ENCODE measurements at places on chromosomes 5 and 9.

- no peak for DNase-seq
Measured at GRCh38 chr9:134885679-134886412, 5.2 kb downstream of the FCN2 start.

GRCh38 chr9:120636194-120636957, 56.4 kb upstream of the CDK5RAP2 start:
- no peak for DNase-seq

DNA sequence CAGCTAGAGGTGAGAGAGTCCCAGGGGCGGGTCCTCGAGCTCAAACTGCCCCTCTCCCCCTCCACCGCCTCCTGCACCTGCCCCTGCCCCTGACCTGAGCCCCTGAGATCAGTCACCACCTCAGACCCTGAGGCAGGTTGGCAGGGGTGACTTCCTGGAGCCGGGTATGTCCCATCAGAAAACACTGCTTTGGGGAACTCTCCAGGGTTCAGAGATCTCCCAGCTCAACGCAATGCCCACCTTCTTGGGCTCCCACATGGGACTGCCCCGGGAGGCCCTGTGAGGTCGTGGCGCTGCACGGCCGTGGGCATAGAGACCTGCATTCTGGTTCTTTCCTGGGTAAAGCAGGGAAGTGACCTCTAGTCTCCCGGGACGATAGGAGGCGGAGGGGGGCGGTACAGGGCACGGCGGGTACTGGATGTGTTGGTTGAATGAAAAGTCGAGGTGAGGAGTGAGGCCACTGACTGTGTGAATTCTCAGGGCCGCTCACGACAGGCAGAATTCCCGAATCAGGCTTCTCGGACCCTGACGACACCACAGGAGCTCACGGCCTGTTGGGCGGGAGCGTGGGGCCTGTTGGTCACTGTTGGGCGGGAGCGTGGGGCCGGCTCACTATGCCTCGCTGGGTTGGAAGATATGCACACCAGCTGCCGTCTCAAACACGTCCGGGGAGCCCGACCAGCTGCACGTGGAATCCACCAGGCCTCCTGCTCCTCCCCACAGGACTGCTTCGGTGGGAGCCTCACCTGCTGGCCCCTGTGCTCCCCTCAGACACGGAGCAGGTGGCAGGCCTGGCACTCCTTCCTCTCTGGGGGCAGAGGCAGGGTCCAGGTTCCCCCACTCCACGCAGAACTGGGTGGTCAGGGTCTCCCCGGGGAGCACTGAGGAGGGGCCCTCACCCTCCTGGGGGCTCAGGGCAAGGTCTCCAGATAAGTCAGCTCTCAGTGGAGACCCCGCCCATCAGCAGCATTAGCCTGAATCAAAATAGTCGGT, 178.0 kb upstream of the PPP1R26 start:
- no peak for DNase-seq

DNA sequence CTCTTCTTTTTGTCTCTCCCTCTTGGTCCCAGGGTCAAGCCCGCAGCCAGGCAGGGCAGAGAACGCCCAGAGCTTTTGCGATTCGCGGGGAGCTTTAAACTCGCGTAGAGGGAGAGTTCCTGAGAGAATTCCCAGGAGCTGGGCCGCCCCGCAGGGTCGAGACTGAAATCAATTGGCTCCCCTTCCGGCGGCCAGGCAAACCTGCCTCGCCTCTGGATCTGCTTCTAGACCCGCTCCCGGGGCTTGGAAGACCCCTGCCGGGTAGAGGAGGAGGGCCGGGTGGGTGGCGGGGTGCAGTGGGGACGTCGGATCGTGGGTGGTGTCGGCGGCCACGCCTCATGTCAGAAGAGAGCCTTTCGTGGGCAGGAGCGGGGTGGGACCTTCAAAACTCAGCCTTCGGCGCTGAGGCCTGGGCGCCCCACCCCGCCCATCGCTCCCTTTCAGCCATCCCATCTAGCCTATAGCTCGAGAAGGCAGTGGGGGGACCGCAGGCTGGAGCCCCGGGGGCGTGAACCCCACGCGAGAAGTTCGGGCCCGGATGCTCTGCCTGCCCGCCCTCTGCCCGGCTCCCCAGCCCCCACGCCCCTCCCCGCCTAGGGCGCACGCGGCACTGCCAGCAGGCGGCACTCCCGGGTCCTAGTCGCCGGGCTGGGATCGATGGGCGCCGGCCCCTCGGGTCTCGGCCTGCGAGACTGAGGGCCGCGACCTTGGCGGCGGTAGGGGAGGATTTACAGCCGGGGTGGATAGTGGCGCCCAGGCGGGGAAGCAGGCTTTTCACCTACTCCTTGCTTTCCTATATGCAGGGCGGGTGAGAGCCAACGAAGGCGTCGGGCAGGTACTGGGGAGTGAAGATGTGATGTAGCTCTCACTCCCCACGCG, 6.1 kb downstream of the PRDM6 start:
- no peak for DNase-seq

DNA sequence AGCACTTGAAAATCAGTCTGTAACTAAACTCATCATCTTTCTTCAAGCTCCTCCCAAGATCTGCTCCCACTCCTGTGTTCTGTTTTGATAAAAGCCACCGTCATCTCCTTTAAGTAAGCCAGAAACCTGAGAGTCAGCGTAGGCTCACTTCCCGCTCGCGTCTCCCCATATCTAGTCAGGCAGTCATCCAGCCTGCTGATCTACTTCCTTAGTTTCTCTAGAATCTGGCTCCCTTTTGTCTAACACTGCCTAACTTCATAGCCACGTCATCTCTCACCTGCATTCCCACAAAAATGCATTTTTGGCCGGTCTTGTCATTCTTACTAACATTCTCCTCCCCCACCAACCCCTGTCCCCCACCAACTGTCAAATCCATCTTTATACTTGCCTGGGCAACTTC, 3.0 kb upstream of the TJP2 start:
- no peak for DNase-seq

- no peak for DNase-seq
Measured at GRCh38 chr9:124790301-124790700, 13.4 kb downstream of the OLFML2A start.

- DNase-seq: no peak
Measured at GRCh38 chr5:1415626-1416360, 29.4 kb downstream of the SLC6A3 start.

DNA sequence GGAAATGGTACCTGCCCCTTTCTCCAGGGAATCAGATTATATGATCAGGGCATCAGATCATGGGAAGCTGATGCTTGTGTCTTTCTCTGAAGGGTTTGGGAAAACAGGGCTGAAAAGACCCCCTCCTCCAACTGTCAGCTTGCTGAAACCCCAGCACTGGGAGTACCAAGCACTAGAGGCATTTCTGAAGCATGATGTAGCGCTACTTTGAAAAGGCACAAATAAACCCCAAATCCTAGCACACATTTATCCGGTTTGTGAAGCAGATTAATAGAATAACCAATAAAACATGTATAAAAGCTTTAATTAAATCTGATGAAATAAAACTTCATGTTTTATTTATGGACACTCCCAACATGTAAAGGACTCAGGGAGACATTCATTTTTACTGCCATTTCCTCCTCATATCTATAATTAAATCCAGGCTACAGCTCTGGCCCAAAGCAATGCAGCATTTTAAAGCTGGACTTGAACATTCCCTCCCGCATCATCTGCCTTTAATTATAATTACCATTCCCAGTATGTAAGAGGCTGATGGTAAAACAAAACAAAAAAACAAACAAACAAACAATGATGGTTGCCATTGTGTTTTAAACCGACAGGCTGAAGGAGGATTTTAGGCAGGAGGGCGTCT, 298.2 kb upstream of the RFX3 start:
- DNase-seq: no peak

DNA sequence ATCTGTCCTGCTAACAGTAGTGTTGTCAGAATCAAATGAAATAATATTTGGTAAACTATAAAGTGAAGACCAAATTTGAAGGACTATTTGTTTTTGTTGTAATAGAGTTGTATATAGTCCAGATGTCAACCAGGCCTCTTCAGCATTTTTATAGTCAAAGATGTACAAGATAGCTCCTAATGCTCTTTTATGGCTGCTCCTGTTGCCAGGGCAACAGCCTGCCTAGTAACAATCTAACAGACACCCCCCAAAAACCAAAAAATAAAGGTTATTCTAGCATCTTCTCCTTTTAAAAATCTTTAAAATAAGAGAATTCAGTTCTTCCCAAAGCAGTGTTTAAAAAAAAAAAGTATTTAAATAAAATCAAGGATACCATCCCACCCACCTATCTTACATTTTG, 49.5 kb upstream of the MACIR start:
- no peak for DNase-seq

- no peak for DNase-seq
Measured at GRCh38 chr9:12775679-12776512, 1.1 kb downstream of the LURAP1L start.

GRCh38 chr5:6454628-6455053, 6.0 kb downstream of the UBE2QL1 start:
- DNase-seq: no peak

DNA sequence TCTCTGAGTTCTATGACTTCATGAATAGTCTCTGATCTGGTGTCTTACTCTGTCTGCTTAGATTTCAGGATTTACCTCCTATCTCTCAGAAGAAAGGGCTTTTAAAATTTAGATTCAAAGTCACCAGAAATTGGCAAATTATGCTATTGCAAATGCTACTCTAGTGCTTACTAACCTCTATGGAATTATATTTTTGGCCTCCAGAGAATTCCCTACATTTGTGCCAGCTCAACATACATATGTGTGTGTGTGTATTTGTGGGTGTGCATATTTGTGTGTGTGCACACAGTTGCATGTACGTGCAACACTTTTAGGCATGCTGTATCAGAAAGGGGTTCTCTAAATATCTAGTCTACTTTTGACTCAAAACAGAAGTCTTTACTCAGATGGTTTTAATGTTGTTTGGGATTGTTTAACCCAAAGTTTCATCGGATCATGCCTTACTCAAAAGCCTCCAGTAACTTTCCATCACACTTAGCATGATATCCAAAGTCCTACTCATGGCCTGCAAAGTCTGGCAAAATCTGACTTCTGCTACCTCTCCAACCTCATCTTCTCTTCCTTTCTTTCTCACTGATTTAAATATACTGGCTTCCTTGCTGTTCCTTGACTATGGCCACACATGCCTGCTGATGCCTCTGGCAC, 147.6 kb upstream of the NR3C1 start:
- DNase-seq: no peak

- DNase-seq: no peak
Measured at GRCh38 chr9:98790842-98791607, 5.3 kb downstream of the ANKS6 start.

GRCh38 chr5:1220831-1221230, 4.3 kb upstream of the SLC6A18 start:
- no peak for DNase-seq

GRCh38 chr9:19769213-19769612, 19.6 kb downstream of the SLC24A2 start:
- no peak for DNase-seq

DNA sequence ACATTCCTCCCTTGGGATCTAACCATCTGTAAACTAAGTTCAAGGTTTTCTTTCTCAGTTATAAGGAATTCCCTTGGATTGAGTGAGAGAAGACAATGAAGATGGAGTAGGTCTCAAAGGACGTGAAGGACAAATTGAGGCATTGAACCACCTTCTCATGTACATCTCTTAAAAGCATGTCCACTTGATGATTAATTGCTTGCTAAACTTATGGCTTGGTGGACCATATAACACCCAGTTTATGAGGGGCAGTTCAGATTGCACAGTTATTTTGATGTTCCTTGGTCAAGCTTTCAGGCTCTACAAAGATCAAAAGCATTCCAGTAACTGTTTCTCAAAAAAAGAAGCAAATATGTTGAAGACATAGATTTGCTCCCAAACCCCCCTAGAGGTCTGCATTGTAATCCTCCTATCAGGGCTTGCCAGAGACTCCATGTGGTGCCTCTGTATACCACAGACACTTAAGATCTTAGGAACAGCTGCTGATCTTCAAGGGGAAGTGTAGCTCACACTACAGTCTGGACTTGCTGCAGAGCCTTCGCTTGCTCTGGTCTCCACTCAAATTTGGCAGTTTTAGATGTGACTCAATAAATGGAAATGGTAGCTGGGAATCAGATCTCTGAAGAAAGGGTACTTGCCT, 56.9 kb upstream of the ALDH1A1 start:
- no peak for DNase-seq

DNA sequence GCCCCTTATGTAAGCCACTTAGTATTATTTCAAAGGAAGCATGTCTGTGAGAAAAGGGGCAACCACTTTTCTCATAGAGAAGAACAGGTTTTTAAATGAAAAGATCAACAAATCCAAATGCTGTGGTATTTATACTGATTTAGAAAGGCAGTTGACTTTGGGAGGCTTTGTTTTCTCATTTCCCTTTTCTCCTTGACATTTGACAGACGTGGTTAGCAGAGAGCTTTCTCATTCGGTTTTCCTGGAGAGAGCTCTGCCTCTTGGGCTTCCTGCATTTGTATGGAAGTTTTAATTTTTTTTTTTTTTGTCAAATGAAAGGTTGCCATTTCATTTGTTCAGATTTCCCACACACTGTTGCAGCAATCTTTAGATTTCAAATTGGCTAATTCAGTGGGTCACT, 62.5 kb downstream of the EXOSC2 start:
- DNase-seq: no peak

DNA sequence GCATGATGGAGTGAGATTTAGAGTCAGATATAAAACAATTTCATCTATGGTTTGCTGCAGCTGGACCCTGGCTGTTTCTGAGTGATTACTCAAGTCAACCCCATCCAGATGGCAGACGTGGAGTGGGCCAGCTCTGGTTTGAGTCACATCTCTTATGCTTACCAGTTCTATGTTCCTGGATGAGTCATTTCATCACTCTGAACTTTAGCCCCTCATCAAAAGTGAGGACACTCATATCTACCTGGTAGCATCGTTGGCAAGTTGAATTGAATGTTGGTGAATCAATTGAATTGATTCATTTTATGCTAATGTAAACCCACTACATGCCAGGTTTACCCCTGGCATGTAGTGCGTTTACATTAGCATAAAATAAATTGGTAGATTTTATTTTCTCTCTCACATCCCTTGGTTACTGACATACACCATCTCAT, 176.4 kb downstream of the FGF18 start:
- no peak for DNase-seq

GRCh38 chr5:485946-486491, 38.2 kb downstream of the SLC9A3 start:
- no peak for DNase-seq

DNA sequence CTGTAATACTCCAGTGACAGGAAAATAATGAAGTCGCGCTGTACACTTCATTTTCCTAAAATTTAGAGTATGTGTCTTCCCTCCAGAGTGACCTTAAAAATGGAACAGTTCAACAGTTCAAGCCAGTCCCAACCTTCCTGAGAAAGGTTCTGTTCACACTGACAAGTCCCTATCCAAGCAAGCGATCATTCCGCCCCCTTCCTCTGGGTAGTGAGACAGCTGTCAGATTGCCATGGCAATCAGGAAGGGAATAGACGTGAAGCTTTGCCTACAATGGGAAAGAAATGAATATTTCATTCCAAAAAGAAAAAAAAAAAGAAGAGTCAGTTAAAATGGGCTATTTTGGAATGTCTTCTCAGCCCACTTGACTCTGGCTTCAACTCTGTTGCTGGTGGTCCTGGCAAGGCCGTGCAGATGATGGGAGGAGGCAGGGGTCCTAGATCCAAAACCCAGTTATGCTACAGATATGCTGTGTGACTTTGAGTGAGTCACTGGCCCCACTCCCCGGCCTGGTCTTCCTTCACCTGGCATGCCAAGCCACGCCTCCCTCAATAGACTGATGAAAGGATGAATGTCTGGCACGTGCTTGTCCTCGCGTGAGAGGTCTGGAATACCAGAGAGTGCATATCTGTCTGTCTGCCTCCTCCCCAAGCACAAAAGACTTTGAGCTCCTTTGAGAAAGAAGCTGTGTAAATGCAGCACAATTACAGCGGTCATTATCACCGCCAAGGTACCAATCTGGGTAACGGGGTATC, 165.8 kb upstream of the WWC1 start:
- no peak for DNase-seq
